Ammon's horn (tissue), 1 donor: ENCODE measurements at places on chromosomes 3 and 15.

- DNase-seq = no peak
These were observed 85.2 kb upstream of the TGFBR2 start for GRCh38 chr3:30521156-30521715.

DNA sequence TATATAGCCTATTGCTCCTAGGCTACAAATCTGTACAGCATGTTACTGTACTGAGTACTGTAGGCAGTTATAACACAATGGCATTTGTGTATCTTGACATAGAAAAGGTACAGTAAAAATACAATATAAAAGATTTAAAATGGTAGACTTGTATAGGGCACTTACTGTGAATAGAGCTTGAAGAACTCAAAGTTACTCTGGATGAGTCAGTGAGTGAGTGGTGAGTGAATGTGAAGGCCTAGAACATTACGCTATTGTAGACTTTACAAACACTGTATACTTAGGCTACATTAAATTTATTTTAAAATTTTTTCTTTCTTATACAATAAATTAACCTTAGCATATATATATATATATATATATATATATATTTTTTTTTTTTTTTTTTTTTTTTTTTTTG is 140.0 kb upstream of the UBE2E1 start:
- no peak for DNase-seq

GRCh38 chr3:13213911-13214846 is 140.9 kb upstream of the IQSEC1 start:
- DNase-seq = no peak

DNA sequence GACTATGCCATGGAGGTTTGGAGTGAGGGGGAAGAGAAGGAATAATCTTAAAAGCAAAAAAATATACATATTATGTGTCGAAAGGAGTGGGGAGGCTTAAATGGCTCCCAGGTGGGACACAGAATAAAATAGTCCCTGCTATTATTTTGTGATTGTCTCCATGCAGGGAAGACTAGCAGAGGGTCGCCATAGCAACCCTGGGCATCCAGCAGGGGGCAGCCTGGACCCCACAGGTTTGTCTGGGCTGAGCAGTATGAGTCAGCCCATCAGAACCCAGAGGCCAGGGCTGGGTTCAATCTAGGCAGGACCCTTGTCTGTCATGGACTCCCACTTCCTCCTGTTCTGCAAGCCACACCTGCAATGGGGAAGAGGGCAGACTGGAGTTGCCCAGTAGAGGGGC is 17.6 kb upstream of the LINGO1 start:
- no peak for DNase-seq

- DNase-seq = no peak
These were observed 53.6 kb upstream of the SYN2 start for GRCh38 chr3:11950576-11950975.

DNA sequence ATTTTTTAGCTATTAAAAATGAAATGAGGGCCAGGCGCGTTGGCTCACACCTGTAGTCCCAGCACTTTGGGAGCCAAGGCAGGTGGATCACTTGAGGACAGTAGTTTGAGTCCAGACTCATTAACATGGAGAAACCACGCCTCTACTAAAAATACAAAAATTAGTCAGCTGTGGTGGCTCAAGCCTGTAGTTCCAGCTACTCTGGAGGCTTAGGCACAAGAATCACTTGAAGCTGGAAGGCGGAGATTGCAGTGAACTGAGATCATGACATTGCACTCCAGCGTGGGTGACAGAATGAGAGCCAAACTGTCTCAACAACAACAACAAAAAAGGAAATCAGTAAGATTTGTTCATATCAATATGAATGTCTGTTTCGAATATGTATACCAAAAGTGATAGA is 517.1 kb downstream of the ROBO1 start:
- DNase-seq = no peak

DNA sequence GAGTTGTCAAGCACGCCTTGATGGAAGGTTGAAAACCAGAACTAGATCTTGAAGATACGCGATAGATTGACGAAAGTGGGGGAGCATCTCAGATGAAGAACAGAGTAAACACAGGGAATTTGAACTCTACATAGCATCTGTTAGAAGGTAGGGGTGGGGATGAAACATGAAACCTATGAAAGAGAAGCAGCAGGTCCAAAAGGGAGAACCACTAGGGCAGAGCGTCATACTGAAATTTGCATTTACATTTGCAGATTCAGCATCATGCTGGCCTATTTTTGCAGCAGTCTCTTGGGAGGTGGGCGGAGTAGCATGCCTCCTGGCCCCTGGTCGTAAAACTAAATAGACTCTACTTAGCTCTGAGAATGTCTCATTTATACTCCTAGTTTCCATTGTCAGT is 46.1 kb upstream of the RASGRP1 start:
- no peak for DNase-seq

- DNase-seq = no peak
These were observed 3.2 kb upstream of the SLC7A14 start for GRCh38 chr3:170589113-170589512.

DNA sequence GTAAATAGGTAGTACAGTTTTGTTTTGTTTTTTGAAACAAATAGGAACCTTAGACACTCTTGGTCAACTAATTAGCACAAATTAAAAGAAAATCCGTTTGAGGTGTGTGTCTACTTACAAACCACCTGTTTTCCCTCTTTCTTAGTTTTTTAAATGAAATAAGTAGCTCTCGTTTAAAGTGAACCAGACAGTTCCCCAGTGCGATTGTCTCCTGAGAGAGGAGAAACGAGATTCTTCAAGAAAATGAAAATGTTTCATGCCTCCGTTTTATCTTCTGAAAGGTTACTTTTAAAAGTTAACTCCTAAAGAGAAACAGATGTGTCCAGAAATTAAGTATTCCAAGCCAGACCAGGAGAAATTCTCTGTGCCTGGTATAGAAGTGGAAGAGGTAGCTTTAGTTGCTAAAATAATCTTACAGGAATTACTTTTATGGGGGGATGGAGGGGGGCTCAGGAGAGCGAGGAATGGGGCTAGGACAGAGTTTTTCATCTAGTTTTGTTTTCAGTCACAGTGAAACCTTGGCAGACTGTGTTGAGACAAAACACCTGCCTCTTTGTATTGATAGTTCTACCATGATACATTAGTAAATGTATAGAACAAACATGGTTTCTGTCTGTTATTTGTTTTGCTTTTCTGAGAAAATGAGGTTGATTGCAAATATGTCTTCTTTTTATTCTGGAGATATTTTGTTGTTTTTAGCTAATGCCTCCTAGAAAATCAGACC is 155.1 kb upstream of the CNTN4 start:
- DNase-seq = no peak

- DNase-seq = no peak
These were observed 28.5 kb upstream of the POLG start for GRCh38 chr15:89363133-89363532.

DNA sequence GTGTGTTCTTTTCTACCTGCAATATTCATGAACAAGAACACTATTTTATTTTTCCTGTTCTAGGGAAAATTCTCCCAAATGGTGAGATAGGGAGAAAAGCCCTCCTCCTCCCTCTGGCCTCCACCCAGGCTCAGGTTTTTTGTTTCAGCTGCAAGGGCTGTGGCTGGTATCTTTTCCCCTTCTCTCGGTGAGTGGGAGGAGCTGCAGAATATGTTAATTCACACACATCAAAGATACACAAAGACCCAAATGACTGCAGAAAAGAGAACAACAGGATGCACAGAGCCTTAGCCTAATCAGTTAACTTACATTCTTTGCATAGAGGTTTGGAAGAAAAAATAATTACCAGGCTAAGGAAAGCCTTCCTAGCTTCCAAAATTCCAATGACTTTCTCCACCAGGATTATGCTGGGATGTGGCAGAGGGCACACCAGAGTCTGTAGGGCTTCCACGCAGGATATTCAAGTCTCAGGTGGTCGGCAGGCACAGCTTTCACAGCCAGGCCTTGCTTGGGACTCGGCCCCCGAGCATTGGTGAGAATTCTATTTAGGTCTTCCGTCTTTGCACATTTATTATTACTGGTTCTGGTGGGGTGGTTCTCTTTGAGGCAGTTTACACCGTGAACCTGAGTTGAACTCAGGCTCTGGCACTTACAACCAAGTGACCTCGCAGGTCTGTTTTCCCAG is 64.9 kb downstream of the ABHD5 start:
- DNase-seq = peak; percentile 23

GRCh38 chr3:71245971-71246880 is 337.3 kb downstream of the FOXP1 start:
- DNase-seq = no peak

DNA sequence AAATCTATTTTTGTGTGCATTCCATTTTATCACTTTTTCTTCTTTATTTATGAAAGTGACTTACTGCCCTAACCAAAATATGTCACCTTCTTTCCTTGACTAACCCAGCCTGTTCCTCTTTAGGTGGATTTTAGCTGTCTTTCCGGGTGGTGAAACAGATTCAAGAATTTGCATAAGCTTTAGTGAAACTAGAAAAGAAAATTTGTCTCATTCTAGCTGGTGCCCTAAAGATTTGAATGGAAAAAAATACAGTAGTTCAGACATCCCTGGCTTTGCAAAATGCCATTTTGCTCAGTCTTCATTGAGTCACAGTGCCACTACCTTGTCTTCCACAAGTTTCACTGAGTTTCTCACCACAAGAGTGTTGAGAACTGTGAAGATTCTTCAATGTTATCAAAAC is 28.2 kb upstream of the CCDC50 start:
- DNase-seq = no peak

DNA sequence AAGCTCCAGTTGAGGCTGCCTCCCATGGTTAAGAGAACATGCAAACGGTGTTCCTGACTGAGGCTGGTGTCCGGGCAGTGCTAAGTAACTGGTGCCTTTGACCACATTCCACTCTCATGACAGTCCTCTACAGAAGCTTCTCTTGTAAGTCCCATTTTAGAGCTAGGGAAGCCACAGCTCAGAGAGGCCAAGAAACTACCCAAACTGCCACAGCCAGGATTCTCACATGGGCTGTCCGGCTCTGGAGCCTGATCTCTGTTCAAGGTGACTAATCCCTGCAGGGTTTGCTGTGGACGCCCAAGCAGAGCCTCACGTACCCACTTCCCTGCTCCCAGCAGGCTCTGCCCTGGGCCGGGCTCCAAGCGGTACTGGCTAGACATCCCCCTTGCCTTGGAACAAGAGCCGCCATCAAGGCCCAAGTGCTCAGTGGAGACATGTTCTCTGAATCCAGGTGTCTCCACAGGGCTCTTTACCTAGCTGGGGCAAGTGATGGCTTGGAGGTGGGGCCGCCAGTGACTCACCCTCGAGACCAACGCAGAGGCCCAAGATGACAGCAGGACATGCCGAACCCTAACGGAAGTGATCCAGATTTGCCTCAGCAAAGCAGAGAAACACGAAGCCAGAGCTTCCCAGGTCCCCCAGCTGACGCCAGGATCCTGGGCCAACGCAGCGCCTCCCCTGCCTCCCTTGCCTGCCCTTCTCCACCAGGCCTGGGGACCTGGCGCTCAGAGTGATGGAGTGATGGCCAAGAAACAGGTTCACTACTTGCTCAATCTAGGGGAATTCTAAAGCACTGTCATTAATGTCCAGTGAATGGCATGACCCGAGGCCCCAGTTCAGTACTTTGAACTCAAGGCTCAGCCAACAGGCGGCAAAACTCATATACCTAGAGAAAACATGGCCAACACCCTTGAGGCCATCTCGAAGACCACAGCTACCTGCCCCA is 24.4 kb downstream of the KLHL25 start:
- DNase-seq = no peak

GRCh38 chr15:75032395-75032794 is 9.0 kb downstream of the PPCDC start:
- DNase-seq = no peak

GRCh38 chr3:197456261-197457091 is 99.3 kb downstream of the BDH1 start:
- peak; percentile 82 for DNase-seq

GRCh38 chr3:40605960-40606359 is 81.2 kb downstream of the ZNF621 start:
- no peak for DNase-seq

GRCh38 chr15:53331328-53332190 is 427.9 kb downstream of the WDR72 start:
- no peak for DNase-seq

- DNase-seq = no peak
These were observed 1007.7 kb upstream of the SEMA6D start for GRCh38 chr15:46709460-46710083.

DNA sequence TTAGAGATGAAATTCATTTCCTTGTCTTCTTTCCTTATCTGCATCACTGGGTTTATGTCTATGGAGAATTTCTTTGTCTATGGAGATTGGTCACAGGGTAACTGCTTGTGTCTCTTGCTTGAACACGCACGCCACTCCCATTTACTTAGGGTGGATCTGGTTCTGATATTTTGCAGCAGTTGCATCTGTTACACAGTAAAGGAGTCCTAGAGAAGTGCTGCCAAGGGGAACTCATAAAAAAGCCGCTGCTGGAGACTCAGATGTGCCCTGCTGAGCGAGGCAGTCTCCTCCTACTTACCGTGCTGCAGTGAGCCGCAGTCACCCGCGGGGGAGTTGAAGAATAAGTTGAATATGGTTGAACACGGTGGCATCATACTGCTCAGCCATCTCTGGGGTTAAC is 105.2 kb upstream of the KLHL25 start:
- DNase-seq = no peak

DNA sequence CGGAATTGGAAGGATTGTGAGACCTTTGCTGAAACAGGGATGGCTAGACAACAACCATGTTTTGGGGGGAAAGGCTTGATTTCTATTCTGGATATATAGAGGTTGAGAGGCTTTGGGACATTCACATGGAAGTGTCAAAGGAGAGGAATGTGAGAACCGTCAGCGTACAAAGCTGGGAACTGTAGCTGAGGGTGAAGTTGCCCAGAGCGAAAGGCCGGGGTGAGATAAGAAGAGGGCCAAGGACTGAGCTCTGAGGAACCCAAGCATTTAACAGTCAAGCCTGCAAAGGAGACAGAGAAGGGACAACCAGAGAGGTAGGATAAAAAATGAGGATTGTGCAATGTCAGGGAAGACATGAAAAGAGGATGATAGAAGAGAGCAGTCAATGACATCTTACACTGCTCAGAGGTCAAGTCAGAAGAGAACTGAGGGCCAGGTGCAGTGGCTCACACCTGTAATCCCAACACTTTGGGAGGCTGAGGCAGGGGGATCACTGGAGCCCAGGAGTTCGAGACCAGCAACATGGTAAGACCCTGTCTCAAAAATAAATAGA is 41.5 kb upstream of the RAF1 start:
- no peak for DNase-seq
